Fibroblast of skin of right quadriceps (primary cell): ENCODE measurements at places on chromosomes 5 and 9.

- no peak for DNase-seq
Measured at GRCh38 chr5:35854248-35854647, 2.4 kb upstream of the IL7R start.

DNA sequence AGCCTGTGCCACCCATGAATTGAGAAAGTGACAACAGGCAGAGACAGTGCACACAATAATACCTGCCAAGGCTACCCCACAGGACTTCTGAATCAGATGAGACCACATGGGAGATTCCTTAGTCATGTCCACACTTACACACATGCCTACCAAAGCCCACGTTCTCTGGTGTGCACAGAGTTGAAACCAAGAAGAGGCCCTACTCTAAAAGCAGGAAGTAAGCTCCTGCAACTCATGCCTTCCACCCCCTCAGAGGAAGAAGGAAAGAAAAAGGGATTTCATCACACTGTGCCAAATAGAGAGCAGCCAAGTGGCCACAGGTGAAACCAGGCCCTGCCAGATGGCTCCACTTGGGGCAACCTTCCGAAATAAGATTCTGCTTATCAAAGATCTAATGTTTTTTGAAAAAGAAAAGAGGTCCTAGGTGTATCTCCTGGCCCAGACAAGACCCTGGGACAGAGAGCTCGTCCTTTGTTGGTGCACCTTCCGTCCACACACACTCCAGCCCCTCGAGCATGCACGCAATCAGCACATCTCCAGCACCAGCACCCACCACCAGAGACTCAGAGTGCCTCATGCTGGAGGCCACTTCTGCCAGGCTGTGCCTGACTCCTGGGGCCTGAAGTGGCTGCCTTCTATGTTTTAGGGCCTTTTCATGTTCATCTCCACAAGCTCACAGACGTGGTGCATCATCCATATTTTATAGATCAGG lies 114.6 kb upstream of the SPOCK1 start:
- peak; percentile 39 for DNase-seq

GRCh38 chr5:133992429-133993155 lies 12.2 kb downstream of the VDAC1 start:
- DNase-seq = no peak

DNA sequence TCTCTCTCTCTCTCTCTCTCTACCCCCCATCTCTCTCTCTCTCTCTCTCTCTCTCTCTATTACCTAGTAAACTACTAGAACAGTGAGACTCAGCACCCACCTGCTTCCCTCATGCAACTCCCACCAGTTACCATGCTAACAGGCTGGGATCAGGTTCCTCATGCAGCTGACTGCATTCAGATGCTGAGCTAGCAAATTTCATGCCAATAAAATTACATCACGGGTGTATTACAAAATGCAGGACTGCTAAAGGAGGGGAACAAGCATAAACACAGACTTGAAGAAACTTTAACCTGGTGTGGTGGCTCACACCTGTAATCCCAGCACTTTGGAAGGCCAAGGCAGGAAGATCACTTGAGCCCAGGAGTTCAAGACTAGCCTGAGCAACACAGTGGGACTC lies 76.0 kb downstream of the CEMIP2 start:
- DNase-seq = no peak

GRCh38 chr5:143409926-143410325 lies 6.4 kb upstream of the NR3C1 start:
- no peak for DNase-seq

- no peak for DNase-seq
Measured at GRCh38 chr5:176458904-176459561, 10.8 kb downstream of the FAF2 start.

DNA sequence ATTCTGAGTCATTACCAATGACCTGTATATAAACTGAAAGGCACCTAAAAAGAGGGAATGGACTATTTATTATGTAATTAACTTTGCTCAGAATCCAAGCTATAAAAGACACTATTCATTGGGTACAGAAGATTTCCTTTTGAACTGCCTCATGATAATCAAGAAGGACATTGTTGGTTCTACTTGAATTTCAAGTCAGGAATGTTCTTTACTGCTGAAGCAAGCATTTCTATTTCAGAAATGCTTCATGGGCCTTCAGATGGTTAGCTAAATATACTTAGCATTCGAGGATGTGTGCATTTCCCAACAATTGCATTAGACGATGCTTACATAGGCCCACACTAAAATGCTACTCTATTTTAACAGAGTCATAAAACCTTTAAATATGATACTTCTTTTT lies 658.2 kb upstream of the DMAC1 start:
- DNase-seq = no peak

DNA sequence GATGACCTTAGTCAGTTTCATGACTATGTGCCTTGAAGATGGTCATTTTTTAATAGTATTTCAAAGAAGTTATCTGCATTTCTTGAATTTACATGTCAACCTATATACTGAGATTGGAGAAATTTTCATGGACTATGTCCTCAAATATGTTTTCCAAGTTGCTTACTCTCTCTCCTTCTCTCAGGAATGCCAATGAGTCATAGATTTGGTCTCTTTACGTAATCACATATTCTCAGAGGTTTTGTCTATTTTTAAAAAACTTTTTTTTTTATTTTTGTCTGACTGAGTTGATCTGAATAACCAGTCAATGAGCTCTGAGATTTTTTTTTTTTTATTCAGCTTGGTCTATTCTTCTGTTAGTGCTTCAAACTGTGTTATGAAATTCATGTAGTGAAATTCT lies 374.7 kb upstream of the GRIN3A start:
- peak; percentile 32 for DNase-seq

GRCh38 chr9:92180669-92181181 lies 65.5 kb upstream of the SPTLC1 start:
- peak; percentile 83 for DNase-seq

DNA sequence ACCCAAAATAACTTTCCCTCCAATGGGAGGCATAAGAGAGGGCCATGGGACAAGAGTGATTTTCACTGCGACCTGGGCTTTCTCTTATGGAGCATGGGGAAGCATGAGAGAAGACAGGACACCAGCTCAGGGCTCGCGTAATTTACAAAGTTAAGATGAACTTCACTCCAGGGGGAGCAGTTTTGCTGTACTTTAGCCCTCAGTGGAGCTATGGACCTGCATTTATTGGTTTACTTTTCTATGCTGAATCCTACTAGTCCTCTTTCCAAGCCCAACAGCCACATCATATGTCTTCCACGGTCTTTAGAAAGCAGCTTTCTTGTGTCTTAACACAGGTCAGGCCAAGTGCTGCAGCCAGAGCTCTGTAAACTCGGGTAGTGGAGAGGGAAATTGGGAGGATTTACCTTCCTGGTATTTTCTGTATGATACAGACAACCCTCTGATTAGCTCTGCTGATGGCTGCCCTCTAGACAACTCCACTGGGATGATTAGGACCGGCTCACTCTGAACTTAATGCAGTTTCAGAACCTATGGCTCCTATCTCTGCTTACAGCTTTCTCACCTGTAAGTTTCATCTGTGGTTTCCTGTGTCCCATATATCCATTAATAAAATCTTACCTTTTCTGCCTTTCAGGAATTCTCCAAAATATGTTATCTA lies 581.0 kb upstream of the RORB start:
- DNase-seq = no peak

- DNase-seq = no peak
Measured at GRCh38 chr9:37732086-37732741, 21.4 kb upstream of the TRMT10B start.

GRCh38 chr9:127509955-127510299 lies 58.6 kb downstream of the LRSAM1 start:
- no peak for DNase-seq

GRCh38 chr5:131899686-131900085 lies 45.8 kb downstream of the MEIKIN start:
- no peak for DNase-seq

- no peak for DNase-seq
Measured at GRCh38 chr5:177357146-177357458, 622 bp upstream of the RGS14 start.

- DNase-seq = no peak
Measured at GRCh38 chr9:127223810-127224177, 40.8 kb upstream of the GARNL3 start.

- no peak for DNase-seq
Measured at GRCh38 chr5:118506217-118506852, 482.0 kb downstream of the DTWD2 start.

GRCh38 chr9:89246840-89247239 lies 64.2 kb upstream of the CKS2 start:
- no peak for DNase-seq

DNA sequence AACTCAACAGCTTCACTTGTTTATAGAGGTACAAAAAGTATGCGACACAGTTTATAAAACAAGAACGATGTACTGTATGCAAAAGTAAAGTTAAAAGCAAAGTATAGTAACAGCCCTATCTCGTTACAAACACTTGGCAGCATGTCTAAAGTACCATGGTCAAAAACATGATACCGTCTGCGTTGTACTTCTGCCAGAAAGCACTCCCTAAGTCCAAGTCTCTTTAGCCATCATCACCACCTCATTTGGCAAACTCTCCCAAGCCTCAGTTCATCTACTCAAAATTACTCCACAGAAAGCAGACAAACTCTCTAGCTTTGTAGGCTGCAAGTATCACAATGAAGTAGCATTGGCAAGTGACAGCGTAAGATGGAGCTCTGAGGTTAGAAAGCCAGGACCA lies 73.4 kb downstream of the NFIB start:
- no peak for DNase-seq

DNA sequence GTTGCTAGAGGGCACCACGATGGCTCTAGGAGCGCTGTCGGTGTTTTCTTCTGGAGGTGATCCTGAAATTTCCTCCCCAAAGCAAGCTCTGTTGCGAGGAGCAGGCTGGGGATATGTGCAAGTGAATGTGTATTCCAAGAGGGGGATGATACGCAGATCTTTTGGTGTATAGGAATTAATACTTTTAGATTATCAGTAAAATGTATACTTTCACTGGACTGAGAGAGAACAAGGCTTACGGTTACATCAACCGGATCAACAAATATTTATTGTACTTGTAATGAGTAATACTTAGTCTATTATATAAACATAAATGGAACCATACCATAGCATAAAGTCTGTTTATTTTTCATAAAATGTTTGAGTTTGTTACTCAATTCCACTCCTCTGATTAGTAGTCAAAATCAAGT lies 632 bp upstream of the PRKAA1 start:
- no peak for DNase-seq

GRCh38 chr5:159902444-159903121 lies 13.7 kb upstream of the ADRA1B start:
- DNase-seq = peak; percentile 69

DNA sequence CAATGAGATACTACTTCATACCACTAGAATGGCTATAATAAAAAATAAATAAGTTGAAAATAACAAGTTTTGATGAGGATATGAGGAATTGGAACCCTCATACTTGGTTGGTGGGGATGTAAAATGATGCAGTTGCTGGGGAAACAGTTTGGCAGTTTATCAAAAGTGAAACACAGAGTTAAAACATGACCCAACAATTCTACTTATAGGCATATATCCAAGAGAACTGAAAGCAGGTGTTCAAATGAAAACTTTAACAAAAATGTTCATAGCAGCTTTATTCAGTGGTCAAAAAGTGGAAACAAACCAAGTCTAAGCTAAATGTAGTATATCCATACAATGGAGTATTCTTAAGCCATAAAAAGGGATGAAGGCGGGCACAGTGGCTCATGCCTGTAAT lies 13.1 kb upstream of the LHFPL2 start:
- no peak for DNase-seq

DNA sequence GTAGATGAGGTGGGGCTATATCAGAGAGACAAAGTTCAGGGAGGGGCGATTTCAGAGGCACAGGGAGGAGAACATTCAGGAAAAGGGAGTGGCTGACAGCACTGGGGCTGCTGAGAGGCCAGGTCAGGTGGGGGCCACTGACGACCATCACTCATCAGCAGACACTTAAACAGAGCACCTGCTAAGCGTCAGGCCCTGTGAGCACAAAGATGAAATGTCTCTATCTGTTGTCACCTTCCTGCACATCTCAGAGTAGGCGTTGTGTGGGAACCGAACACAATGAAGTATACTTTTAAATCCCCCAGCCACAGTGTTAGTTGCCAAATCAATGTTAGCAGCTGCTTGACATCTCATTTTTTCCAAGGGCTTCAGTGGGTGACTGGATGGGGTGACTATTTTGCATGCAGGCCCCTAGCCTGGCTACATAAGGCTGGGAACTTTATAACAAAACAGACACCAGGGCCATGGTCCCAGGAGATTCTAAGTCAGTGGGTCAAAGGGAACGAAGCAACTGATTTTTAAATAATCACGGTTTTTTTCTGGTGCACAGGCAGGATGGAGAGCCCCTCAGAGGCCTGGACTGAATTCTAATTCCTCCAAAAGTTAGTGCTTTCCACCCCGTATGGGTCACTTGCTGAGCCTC lies 31.1 kb upstream of the ANKRD18A start:
- no peak for DNase-seq

DNA sequence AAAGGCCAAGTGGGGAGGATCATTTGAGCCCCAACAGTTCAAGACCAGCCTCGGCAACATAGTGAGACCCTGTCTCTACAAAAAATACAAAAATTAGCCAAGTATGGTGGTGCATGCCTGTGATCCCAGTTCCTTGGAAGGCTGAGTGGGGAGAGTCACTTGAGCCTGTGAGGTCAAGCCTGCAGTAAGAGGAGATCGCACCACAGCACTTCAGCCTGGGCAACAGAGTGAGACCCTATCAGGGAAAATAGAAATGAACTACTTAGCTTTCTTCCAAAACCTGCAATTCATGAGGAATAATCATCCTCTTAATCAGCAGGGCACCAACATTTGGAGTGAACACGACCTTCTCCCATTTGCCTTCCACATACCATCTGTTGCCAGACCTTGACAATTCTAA lies 96.1 kb downstream of the OR2K2 start:
- DNase-seq = no peak

DNA sequence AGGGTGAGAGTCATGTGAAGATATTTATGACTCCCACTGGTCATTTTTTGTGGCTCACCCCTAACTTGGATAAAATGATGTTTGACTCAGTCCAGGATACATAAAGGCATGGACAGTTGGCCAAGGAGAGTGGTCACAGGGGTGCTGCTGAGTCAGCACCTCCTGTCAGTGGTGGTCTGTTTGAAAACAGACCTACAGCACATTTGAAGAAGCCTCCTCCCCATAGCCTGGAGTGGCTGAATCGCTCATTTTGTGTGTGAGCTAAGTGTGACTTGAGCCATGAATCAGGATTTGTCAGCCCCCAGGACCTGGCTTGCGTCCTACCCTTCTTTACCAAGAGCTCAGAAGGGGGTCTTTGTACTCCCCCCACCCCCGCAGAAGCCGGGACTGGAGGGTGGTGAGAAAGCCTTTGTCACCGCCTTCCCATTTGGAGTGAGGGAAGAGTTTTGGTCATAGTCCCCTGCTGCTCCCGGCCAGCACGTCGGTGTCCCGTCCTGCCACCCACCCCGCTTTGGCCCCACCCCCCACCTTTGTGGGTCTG lies 35.6 kb downstream of the TRIO start:
- DNase-seq = peak; percentile 85

- peak; percentile 21 for DNase-seq
Measured at GRCh38 chr5:37005946-37006540, 129.5 kb downstream of the NIPBL start.

- peak; percentile 39 for DNase-seq
Measured at GRCh38 chr5:72205431-72206009, 98.2 kb downstream of the MAP1B start.

- DNase-seq = no peak
Measured at GRCh38 chr5:93909356-93909755, 168.0 kb upstream of the POU5F2 start.
